ENCODE measurements at places on chromosomes 12 and 14.

GRCh38 chr14:59254911-59255545 lies 66.6 kb downstream of the DAAM1 start:
- no peak for DNase-seq

DNA sequence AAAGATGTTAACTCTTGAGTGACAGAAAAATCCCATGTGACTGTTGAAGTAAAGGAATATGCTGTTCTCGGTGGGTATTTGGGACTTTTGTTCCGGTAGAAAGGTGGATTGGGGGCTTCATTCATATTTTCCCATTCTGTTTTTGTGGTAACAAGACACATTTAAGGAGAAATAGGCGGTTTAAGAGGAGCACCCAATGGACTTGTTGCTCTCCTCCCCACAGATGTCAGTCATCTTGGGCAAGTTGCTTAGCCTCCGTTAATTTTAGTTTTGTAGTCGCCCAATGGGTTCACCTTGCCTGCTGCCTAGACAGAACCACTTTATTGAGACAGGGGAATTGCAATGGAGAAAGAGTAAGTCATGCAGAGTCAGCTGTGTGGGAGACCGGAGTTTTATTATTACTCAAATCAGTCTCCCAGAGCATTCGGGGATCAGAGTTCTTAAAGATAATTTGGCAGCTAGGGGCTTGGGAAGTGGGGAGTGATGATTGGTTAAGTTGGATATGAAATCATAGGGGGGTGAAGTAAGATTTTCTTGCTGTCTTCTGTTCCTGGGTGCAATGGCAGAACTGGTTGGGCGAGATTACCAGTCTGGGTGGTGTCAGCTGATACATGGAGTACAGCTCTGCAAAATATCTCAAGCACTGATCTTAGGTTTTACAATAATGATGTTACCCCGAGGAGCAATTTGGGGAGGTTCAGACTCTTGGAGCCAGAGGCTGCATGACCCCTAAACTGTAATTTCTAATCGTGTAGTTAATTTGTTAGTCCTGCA lies 50.3 kb downstream of the SLC38A1 start:
- no peak for DNase-seq

- no peak for DNase-seq
These were observed 281.5 kb downstream of the CACNA1C start for GRCh38 chr12:2334271-2334670.

GRCh38 chr12:98275131-98275475 lies 240.3 kb upstream of the TMPO start:
- DNase-seq = no peak

GRCh38 chr14:87944987-87945604 lies 47.9 kb downstream of the GALC start:
- no peak for DNase-seq

DNA sequence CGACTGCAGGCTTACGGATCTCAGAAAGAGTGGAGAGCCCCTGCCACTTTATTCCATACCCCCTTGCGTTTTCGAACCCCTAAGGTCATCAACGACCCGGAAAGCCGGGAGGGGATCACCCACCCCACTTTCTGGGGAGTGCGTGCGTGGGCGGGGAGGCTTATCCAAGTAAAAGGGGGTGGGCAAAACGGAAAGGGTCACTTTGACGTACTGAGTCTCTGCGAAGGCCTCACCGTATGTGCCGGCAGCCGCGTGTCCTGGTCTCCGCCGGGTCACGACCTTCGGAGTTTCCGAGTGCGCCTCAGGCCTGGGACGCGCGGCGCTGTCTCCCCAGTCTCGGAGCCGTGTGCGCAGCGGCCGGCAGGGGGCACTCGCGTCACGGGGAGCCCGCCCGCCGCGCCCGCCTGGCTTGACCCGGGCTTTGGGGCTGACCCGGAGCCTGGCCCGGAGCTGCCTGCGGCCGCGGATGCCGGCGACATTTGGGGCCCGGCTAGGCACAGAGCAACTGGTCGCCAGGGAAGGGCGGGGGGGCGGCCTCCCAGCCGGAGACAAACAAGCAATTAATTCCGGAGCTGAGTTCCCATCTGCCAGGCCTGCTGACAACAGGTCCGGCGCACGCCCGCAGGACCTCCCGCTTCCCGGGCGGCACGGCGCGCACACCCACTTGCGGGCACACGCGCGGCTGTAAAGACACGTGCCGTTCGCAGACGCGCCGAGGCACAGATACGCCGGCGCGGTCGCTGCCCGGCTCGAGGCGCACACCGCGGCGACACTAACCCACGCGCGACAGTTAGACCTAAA lies 890 bp upstream of the KIF26A start:
- peak; percentile 34 for DNase-seq

- DNase-seq = no peak
These were observed 80.8 kb downstream of the ZNF664 start for GRCh38 chr12:124053851-124054250.

- DNase-seq = no peak
These were observed 913.6 kb downstream of the GALC start for GRCh38 chr14:87079416-87079815.

DNA sequence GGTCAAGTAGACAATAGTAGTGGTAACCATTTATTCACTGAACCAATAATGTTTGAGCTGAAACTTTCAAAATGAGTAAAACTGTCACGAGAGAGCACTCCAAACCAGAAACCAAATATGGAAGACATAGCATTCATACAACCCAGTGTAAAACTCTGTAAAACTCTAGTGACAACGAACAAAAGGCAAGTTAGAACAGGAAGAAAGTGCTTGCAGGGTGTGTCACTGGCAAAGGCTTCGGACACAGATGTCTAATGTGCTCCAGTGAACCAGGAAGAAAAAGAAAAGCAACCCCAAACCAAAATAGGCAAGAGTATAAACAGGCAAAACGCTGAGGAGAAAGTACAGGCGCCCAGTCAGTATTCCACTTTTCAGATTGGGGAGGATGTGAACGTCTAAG lies 79.3 kb upstream of the FZD10 start:
- no peak for DNase-seq

GRCh38 chr14:104982548-104983230 lies 2.9 kb upstream of the CLBA1 start:
- no peak for DNase-seq

DNA sequence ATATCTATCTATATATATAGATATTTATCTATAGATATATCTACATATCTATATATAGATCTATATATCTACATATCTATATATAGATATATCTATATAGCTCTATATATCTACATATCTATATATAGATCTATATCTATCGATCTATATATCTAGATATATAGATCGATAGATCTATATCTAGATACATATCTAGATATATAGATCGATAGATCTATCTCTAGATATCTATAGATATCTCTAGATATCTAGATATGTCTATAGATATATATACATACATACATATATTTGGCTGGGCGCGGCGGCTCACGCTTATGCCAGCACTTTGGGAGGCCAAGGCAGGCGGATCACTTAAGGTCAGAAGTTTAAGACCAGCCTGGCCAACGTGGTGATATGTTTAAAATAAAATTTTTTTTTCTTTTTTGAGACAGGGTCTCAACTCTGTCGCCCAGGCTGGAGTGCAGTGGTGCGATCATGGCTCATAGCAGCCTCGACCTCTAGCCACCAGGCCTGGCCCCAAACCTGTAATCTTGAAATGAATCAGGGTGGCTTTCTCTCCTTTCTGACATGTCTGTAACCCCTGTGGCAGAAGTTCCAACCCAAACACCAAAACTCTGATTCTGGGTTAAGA lies 18.1 kb downstream of the ARPC3 start:
- no peak for DNase-seq

GRCh38 chr12:75361408-75361807 lies 26.9 kb downstream of the GLIPR1L1 start:
- no peak for DNase-seq

DNA sequence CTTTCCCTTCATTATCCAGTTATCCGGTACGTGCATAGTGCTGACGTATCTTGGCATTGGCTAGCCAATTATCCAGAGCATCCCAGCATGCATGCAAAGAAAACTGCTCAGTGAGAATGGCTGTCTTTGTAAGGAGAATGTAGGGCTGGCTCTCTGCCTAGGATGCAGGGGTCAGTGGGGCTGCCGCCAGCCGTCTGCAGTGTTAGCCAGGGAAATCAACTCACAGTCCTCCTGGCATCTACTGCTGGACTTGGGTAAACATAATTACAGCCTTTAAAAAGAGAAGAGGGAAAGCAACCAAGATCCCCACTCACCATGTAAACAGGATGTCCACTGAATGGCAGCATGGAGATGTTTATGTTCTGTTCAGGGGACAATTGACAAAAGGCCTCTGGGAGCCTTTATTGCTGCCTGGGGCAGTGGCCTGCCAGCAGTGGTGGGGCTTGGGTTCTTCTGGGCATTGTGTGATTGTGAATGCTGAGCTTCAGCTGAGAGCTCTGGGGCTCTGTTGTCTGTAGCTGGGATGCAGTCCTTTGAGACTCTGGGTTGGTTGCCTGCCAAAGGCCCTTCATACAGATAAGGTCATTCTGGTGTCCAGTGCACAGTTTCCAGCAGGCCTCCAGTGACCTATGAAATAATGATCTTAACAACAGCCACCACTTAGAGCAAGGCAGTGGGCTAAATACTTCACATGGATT lies 121.8 kb downstream of the TBC1D30 start:
- DNase-seq = no peak

DNA sequence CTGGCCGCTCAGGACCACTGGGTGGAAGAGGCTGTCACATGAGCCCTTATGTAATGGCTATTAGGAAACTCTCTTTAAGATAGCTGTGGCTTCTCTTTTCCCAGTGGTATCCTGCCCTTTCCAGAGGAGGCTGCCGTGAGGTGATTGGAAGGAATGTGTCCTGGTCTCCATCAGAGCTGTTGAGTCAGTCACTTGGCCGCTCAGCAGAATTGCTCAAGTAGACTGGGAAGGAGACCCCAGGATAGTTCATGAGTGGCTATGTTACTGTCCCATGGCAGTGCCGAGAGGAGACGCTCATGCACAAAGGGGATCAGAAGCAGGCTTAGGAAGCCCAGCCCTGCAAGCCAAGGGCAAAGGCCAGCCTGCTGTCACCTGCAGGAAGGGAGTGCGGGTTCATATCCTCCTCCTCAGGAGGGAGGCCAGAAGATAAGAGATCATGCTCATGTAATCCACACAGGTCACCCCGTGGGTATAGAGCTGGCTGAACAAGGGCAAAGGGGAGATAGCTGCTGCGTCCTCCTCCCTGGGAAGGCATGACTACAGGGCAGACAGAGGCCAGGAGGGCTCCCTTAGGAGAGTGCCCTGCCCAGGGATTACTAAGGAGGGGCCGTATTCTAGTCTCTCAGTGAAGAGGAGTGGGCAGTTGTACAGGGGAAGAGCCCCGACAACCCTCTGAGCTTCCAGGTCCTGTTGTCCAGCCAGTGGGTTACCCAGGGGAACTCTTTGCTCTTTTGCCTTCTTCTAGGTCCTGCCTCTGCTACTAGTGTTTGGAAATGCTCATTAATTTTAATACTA lies 137.0 kb upstream of the MAX start:
- no peak for DNase-seq

GRCh38 chr14:59017285-59017965 lies 171.0 kb upstream of the DAAM1 start:
- DNase-seq = no peak

DNA sequence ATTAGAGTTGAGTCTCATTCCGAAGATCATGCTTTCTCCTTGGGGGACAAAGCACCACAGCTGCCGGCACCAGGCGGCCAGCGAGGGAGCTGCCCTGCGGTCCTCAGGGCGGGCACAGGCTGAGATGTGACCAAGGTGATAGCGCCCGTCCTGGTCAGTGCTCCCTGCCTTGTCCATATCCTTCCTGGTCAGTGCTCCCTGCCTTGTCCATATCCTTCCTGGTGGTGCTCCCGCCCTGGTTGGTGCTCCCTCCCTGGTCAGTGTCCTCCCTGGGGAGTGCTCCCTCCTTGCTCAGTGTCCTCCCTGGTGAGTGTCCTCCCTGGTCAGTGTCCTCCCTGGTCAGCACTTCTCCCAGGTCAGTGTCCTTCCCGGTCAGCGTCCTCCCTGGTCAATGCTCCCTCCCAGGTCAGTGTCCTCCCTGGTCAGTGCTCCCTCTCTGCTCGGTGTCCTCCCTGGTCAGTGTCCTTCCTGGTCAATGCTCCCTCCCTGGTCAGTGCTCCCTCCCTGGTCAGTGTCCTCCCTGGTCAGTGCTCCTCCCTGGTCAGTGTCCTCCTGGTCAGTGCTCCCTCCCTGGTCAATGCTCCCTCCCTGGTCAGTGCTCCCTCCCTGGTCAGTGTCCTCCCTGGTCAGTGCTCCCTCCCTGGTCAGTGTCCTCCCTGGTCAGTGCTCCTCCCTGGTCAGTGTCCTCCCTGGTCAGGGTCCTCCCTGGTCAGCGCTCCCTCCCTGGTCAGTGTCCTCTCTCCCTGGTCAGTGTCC lies 92.2 kb downstream of the ADGRD1 start:
- DNase-seq = no peak

DNA sequence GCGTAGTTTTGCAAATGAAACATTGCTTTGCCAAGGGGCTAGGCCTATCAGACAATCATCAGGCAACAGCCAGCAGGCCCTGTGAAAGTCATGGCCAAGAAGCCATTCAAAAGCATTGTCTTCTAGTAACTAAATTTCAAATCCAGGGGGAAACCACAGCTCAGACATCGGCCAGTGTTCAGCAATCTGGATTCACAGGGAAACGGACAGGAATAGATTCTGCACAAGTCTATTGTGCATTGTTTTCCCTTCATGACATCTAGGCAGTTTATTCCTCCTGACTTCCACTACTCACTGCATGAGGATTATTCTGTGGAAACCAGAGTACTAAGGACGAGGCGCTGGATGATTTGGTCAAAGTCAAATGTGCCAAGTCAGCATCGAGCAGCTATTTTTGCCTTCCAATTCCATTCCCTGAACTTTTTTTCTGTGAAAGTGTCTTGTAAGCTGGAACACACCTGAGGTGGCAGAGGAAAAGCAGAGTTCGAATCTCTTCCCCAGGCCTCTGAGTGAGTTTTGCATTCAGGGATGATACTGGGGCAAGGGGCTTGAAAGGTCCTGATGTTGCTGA lies 75.4 kb downstream of the VCPKMT start:
- DNase-seq = no peak

DNA sequence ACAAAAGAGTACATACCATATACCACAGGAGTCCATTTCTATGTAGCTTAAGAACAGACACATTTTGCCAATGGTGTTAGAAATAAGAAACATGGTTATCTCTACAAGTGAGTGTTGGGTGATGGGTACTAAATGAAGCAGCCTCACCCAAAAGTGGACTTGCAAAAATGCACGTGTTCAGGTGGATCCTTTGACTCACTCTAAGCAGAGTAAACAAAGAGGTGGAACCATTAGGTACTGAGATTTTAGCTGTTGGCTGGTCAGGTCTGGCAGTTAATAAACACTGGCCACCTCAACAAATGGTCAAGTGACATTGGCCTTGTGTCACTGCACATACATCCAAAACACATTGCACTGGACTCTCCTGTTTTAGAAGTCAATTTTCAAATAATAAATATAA lies 27.6 kb downstream of the EVL start:
- DNase-seq = no peak
